Femur (tissue), 1 donor: ENCODE measurements at places on chromosomes 11 and 22.

DNA sequence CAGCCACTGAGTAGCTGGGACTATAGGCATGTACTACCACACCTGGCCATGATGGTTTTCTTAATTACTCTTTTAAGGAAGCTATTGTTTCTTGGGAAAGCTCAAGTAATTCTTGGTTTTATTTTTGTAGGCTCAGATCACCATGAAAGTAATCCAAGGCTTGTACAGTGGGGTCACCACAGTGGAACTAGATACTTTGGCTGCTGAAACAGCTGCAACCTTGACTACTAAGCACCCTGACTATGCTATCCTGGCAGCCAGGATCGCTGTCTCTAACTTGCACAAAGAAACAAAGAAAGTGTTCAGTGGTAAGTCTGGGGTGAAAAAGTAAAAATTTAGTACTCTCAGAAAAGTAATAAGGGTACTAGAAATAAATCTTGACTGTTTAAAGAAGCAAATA is 11.3 kb downstream of the RRM1 start:
- no peak for DNase-seq

GRCh38 chr11:56849250-56849649 is 100.8 kb upstream of the OR9G4 start:
- DNase-seq, result no peak

- no peak for DNase-seq
These were observed 14.5 kb downstream of the FEZ1 start for GRCh38 chr11:125481531-125481930.

- DNase-seq, result no peak
These were observed 54.8 kb downstream of the IGSF9B start for GRCh38 chr11:133901999-133902398.

DNA sequence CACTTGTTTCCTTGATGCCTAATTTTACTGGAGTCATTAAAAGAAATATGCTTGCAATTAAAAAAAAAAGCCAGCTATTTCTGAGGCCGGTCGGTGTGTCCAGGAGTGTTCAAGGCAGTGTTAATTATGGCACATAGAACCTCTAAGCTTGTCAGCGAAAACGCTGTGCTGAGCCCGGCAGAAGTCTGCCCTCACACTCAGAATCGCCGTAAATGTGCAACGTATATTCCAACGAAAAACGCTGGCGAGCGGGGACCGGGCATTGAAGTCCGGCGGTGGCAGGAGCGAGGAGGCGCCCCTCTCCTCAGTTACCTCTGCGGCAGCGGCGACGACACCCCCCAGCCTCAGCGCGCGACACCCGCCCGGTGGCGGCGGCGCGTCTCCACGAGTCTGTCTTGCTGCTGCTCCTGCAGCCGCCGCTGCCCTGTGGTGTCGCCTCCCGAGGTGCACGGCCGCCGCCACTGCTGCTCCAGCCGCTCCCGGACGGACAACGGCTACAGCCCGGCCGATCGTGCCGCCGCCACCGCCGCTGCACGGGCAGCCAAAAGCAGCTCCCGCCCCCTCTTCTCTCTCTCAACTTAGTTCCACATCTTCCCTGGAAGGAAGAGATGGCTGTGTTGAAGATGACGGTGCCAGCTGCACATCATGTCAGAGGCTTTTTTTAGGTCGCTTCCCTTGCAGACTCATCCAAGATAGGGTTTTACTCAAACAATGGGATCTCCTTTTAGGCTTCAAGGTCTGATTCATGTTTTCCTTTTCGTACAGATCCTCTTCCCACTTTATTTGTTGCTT is 56.0 kb downstream of the JAM3 start:
- DNase-seq, result peak; percentile 65

DNA sequence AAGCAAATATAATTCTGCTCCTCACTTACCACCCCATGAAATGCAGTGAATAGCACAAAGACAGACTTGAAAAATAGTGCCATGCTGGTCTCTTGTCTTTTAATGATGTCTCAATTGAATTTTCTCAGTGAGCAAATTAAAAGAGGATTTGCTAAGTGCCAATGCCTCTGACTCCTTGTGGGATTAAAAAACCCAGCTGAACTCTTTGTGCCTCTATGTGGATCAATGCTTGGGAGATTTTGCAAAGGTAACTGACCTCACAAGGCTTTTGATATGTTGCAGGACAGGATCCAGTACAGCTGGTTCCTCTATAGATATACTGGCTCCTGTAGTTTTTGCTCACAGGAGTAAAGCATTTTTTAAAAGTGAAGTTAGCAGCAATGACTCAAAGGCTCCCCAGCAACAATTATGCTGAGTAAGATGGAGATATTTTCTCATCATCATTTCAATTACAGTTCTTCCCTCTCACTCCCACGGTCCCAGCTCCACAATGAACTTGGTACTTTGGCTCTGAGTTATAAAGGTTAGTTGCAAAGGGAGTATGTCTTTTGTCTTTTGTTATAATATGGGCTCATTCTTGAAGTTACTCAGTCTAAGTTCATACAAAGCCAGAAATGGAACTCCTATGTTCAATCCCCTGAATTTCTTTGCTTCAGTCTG is 471.5 kb downstream of the LRRC4C start:
- DNase-seq, result no peak

DNA sequence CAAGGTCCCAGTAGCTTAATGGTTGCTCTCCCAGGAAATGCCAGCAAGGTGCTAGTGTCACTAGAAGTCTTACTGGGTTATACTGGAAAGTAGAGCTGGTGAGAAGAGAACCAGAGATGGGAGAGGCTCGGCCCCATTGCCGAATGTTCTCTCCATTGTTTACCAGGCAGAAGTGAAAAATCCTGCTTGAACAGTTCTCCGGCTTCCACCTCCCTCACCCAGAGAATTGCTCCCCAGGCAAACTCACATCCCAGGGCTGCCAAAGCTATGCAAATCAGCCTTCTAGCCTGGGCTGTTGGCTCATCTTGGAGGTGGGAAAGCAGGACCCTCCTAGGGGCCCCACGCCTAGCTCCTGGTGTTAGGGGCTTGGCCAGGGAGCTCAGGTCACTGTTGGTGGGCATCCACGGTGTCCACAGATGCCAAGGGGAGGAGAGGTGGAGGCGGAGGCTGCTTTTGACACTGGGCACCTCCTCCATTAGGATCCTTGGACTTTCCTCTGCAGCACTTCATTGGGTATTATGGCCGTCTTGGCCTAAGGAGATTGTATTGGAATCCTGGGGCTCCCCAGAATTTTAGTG is 20.1 kb downstream of the POU2F3 start:
- no peak for DNase-seq

GRCh38 chr11:46207270-46207669 is 70.2 kb upstream of the CREB3L1 start:
- DNase-seq, result no peak

DNA sequence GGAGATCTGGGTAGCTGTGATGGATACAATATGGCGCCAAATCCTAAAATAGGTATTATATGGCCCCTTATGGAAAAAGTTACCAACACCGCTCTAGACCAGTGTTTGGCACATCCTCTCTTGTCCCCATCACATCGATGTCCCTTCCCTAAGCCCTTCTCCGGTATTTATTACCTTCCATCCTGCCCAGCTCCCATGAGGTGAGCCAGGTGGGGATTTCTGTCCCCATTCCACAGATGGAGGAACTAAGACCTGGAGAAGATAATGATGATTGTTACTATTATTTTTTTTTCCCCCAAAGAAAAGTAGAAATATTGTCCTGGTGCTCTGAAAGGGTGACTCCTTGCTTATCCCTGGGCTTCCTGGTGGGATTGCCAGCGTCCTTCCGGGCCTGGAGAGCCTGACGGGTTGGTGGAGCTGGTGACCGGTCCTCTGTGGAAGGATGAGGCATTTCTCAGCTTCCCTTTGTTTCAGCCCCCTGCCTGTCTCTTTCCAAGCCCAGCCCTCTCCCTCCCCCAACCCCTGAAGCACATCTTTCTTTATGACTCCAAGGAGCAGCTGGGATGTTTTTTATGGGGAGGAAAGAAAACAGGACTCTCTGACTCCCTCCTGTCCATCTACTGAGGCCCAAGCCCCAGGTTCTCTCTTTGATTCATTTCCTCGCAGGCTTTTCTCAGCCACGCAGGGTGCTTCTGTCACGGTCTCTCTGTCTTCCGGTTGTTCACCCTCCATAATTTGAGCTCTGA is 65.4 kb downstream of the TP53I11 start:
- no peak for DNase-seq

DNA sequence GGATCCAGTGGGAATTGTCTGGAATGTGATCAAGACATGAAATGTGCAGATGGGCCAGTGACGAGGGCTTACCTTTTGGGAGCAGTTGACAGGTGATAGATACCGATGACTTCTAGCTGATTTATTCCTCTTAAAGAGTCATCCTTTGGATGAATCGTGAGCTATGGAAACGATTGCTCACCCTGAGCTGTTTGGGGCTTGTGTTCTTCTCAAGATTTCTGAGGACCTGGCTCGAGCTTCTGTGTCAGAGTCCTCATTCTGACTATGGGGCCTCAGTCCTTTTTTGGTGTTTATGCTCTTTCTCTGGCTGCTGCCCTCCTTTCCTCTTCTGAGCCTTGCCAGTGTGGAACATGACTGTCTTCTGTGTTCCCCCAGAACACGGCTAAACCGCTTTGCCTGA is 11.9 kb upstream of the AMPD3 start:
- DNase-seq, result no peak

DNA sequence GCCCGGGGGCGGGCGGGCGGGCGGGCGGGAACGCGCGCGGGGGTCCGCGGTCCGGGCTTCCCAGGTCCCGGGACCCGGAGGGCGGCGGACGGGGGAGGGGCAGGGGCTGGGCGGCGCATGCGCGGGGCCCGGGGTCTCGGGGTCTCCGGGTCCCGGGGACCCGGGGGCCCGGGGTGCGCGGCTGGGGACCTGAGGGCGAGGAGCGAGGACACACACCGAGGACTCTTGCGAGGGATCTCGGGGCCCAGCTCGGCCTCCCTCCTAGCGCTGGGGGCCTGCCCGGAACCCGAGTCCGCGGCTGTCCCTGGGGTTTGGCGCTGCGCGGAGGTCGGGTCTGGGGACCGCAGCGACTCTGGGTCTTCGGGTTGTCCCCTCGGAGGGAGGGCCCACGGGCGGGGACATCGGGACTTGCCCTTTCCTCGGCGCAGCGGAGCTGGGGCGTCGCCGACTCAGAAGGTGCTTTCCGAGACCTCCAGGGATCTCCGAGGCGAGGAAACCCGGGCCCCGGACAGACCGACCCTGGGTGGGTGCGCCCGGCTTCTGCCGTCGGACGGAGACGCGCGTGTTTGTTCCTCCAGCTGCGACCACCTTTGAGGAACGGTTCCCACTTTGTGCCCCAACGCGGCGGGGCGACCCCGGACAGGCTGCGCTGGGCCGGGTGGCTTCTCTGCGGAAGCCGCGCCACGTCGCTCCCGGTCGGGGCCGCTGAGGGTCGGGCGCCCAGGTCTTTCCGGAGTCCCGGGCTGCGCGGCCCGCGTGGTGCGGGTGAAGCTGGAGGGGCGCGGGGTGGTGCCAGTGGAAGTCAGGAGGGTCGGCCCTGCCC is 540 bp downstream of the PPARA start:
- DNase-seq, result peak; percentile 59

DNA sequence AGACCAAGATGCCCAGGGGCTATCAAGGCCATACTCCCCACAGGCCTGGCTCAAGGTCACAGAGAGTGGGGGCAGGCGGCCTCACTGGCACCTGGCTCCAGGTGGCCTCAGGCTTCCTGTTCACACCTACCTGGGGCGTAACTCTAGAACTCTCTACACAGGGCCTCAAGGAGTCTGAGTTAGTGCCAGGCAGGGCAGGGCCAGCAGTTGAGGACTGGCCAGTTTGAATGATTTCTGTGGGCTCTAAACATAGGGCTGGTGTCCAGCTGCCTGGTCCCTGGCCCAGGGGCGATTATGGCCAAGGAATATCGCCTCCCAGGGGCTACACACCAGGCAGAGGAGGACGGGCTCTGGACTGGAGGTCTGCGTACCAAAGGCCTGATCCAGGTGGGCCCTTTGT is 79.2 kb downstream of the WNT7B start:
- no peak for DNase-seq

DNA sequence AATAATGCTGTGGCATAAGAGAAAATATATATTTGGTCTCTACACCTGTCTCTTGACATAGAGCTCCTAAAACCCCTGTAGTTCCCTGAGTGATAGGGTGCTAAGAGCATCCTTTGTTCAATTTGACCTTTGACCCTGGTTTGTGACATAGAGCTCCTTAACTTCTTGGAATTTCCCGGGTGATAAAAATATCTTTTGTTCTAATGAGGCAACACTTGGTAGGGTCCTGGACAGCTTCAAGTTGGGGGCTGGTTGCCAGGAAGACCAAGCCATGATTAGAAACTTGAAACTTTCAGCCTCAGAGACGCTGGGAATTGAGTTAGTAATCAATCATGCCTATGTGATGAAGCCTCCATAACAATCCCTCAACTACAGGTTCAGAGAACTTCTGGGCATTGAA is 105.4 kb downstream of the CASP12 start:
- no peak for DNase-seq

DNA sequence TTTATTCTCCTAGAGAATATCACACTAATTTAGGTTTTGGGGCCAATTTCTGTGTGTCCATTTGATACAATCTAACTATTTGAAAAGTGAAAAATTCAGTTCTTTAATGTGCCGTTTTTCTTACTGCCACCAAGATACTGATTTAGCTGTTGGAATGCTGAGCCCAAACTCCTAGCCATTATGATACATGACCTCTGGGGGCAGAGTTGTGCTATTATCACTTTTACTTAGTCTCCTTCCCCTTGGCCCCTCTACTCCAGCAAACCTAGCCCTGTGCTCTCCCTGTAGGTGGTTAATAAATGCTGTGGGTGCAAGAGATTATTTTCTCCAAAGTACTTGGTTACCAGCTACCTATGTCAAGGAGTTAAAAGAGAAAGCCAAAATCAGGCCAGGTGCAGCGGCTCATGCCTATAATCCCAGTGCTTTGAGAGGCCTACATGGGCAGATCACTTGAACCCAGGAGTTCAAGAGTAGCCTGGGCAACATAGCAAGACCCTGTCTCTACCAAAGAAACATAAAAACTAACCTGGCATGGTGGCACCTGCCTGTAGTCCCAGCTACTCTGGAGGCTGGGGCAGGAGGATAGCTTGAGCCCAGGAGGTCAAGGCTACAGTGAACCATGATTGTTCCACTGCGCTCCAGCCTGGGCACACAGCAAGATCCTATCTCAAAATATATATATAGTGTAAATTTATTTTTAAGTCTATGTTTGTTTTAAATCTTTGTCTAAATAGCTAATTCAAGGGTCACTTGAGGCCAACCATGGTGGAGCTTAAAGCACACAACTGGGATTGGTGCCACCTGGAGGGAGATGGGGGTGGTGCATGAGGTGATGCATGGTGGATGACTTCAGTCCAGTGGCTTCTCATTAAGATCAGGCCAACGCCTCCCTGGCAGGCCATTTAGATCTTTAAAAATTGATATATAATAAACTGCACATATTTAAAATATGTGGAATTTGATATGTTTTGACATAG is 193.2 kb upstream of the PLET1 start:
- no peak for DNase-seq

DNA sequence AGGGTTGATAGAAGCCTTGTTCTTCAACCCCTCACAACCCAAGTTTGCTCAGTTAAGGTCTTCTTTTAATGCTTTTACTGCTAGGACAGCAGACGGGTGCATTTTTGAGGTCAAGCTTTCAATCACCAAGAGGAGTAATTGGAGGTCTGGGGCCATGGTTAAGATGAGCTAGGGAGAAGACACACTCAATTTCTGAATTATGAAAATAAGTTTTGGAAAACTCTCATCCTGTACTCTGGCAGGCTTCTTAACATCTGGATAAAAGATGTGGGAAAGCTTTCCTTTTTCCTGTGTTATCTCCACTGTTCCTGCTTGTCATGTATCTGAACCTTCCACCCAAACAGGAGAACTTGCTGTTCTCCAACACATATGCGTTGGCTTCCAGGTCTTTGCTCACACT is 9.7 kb downstream of the ABTB2 start:
- peak; percentile 14 for DNase-seq

- peak; percentile 88 for DNase-seq
These were observed 55.7 kb downstream of the CD82 start for GRCh38 chr11:44621140-44621681.

GRCh38 chr11:61279934-61280659 is 15.0 kb downstream of the VWCE start:
- no peak for DNase-seq
